ENCODE measurements at places on chromosomes 11 and 22.

- no peak for DNase-seq
Measured at GRCh38 chr11:63814383-63814736, 1.1 kb downstream of the SPINDOC start.

DNA sequence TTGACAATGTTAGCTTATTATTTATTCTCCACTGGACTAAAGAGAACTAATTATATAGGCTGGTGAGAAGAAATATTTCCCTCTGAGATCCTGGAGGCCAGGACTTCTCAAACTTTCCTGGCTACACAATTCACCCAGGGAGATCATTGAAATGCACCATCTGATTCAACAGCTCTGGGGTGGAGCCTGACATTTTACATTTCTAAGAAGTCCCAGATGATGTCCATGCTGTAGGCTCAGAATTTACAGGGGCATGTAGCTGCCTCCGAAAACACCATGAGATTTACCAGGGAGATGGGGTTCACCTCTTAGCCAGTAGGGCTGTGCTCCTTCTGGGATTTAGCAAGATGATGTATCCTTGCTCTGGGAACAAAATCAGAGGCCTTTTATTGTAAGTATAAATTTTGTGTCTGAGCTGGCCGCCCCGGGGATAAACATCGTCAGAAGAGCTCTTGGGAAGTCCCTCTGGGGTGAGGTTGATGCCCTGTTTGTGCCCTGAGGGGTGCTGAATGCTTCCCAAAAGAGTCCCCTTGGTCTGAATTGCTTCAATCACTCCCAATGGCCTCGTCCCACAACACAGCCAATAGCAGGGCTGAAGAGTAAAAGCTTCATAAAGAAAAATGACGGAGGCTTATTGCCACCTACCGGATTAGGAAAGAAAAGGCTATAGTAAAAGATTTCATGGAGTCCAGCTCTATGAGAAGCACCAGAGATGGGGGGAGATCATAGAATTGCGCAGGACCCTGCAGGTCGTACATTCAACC is 33.4 kb upstream of the API5 start:
- no peak for DNase-seq

- peak; percentile 61 for DNase-seq
Measured at GRCh38 chr11:14075118-14076078, 112.9 kb downstream of the SPON1 start.

DNA sequence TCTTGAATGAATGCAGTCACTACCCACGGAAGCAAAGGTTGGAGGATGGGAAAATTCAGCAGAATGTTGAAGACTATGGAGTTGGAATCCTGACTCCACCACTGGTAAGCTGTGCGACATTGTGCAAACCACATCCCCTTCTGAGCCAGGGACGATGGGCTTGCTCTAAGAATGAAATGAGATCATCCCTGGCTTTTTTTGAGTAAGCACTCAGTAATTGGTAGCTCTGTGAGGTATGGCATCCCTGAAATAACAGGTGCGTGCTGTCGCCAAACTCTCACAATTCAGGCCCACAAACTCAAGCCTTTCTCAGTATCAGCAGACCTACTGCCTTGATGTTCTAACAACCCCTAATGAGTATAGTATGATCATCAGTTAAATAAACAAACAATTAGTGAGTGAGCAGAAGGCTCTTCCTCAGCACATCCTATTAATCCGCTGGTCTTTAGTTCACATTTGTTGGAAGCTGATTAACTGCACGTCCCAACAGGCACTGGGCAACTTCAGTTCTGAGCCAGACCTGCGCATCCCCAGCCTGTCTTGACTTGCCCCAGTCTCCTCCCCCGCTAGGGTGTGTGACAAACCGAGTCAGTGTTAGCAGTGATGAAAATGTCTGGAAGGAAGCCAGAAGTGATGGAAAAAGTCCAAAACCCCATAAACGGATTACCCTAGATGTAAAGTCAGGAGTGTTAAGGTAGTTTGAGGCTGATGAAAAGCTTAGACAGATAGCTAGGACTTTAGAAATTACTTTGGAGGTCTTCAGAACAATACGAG is 235.5 kb downstream of the GRIK4 start:
- DNase-seq: no peak

DNA sequence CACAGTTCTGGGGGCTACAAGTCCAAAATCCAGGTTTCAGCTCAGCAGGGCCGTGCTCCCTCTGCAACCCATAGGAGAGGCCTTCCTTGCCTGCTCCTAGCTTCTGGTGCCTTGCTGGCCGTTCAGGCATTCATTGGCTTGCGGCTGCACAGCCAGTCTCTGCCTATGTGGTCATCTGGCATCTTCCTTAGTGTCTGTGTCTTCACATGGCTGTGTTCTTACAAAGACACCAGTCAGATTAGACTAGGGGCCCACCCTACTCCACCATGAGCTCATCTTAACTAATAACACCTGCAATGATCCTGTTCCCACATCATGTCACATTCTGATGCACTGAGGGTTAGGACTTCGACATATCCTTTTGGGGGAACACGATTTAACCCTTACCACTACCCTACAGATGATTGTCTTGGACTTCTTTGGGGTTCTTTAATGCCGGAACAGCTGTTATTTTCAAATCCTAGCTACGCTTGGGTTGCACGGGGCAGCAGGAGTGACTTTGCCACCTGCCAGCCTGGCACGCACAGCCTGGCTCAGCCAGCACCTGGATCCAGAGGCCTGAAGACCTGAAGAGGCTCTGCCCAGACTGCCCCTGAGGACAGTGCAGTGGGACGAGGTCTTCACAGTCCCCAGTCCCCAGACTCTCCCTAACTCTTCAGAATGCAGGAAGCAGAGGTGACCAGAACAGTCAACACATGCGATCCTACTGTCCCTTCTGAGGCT is 7.7 kb upstream of the NEAT1 start:
- no peak for DNase-seq

- DNase-seq: no peak
Measured at GRCh38 chr22:31947296-31947695, 3.0 kb downstream of the YWHAH start.

GRCh38 chr11:123482218-123482617 is 52.1 kb downstream of the GRAMD1B start:
- DNase-seq: no peak

DNA sequence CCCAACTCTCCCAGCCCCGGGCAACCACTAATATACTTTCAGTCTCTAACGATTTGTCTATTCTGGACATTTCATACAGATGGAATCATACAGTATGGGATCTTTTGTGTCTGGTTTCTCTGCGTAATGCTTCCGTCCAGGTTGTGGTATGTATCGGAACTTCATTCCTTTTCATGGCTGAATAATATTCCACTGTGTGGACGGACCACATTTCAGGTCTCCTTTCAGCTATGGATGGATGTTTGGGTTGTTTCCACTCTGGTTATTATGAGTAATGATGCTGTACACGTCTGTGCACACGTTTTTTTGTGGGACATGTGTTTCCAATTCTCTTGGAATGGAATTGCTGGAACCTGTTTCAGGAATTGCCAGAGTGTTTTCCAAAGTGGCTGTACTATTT is 17.4 kb upstream of the CPT1A start:
- DNase-seq: no peak

GRCh38 chr11:10323793-10324170 is 18.9 kb downstream of the ADM start:
- DNase-seq: no peak

DNA sequence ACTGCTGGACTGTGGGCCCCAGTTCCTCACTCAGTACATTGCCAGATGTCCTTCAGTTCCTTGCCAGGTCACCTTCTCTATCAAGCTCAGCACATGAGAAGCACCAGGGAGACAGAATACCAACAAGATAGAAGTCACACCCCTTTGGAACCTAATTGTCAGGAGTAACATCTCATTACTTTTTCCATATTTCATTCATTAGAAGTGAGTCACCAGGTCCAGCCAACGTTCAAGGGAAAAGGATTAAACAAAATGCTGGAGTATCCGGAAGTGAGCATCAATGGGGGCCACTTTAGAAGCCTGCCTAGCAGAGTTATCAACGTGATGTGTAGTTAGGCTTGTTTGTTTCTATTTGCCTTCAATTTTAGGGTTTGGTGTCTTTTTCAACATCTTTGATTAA is 569.3 kb downstream of the MIAT start:
- DNase-seq: no peak

- DNase-seq: no peak
Measured at GRCh38 chr11:15059132-15059915, 14.1 kb upstream of the CALCB start.

DNA sequence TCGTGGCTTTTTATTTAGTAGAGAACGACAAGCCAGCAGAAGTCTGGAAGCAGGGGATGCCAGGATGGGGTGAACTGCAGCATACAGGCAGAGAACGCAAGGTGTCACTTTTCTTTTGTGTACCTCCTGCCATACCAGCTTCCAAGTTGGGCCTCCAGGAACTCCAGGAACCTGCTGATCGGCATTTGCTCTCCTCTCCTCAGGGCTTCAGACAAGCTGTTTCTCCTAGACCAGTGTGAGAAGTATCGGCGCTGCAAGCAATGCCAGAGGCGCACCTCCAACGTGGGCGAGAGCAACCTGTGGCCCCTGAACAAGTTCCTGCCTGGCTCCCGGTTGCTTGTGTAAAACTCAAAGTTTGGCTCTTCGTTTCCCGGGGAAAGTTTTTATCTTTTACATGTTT is 47.7 kb downstream of the CCDC81 start:
- no peak for DNase-seq
